ENCODE measurements at places on chromosomes 13 and 19. TPM values are rescaled to one million over a fixed set of nuclear protein-coding genes. Genes with fewer than 3 reads are reported as not detected.
A peak's percentile ranks its signal among the peaks of the same experiment; 100 is the strongest.

DNA sequence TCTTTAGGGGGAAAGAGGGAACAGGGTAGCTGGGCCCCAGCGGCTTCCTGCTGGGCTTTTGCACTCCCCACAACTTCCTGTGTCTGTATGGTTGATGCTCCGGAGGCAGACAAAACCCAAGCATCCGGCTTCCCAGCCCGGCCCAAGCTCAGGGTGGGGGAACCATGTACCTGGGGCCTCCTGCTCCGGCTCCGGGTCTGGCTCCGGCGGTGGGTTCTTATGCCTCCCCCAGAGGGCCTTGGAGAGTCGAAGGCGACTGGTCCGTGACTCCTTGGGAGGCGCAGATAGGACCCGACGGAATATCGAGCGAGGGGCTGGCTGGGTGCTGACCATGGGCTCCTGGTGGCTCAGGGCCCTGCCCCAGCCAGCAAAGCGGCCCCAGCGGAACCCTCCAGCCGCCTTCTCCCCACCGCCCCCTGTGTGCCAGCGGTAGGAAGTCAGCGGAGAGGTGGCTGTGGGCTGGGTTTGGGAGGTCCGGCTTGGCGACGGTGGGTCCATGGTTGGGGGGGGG lies 428 bp downstream of the RASAL3 start:
- no peak for DNase-seq

DNA sequence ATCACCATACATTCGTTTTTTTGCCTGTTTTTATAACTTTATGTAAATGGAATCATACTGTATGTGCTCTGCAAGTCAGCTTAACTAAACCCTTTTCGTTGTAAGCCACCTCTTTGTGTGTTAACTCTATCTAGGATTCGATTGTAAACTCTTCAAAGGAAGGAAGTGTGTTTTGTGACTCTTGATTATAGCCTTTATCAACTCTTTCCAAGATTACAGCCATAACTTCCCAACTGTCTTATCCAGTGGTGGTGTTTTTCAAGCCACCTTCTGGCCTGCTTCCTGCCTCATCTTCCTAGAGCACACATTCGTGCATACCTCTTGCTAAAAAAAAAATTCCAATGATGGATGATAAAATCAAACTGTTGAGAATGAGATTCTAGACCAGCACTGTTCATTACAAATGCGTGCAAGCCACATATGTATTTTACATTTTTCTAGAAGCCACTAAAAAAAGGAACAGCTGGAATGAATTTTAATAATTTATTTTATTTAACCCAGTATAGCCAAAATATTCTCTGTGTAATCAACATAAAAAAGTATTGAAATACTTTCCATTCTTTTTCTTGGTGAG lies 12.0 kb upstream of the FBXL3 start:
- DNase-seq: no peak

DNA sequence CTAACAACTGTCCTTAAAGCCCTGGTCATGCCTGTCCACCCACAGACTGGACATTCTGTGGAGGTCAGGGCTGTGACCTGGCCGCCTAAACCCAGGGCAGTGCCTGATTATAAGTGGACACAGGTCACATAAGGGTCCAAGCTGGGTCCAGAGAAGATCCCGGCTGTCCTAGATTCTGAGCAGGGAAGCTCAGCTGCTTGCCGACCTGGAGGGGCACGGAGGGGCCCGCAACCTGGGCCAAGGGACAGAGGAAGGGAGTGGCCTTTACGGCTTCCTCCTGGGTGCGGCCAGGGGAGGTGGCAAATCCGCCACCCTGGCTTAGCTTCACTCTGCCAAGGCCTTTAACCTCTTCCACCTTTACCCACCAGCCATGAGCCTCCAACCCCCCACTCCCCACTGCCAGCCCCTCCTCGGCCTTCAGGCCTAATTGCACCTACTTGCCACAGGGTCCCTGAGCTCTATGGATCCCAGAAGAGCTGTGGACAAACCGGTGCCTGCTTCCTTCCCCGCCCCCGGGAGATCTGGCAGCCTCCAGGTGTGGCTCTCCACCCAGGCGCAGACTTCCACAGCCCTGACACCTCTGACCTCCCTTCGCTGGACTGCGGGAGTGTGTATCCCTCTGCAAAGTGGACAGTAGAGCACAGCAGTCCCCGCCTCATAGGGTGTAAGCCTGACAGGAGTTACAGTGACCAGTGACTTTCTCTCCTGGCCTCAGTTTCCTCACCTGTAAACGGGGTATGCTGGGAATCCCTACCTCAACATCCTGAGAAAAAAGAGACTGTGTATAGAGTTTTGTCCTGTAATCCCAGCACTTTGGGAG lies 1.7 kb downstream of the CD320 start:
- DNase-seq: no peak

PTOV1 gene
- polyA plus RNA-seq: 351 TPM

PPM1N gene
- 0.13 TPM for polyA plus RNA-seq

GRCh38 chr19:8001995-8002849 lies 3.2 kb downstream of the ELAVL1 start:
- peak; percentile 65 for DNase-seq

DNA sequence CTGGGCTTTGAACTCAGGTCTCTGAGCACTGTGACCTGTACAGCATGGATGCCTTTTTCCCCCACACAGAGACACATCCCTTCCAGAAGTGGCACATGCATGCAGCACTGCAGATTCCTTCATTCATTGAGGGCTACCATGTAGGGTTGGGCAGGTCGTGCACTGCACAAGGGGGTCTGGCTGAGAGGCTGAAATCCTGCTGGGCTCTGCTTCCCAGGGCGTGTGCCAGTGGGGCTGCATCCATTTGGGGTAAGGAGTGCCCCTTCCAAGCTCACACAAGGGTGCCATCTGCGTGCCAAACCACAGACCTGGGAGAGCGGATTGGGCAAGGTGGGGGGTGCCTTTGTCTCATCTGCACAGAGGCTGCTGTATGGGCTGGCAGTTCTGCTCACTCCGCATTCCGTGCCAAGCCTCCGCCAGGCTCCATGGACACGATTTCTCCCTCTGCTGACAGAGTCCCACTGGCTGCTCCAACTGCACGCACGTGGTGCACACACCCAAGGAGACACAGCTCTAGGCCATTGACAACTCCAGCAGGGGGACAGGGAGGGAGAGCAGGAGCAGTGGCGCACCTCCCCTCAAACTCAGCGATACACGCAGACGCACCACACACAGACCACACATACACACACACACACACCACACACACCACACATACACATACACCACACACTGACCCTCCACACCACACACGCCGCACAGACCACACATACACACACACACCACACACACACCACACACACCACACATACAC lies 4.5 kb upstream of the SHISA7 start:
- DNase-seq: no peak

DNA sequence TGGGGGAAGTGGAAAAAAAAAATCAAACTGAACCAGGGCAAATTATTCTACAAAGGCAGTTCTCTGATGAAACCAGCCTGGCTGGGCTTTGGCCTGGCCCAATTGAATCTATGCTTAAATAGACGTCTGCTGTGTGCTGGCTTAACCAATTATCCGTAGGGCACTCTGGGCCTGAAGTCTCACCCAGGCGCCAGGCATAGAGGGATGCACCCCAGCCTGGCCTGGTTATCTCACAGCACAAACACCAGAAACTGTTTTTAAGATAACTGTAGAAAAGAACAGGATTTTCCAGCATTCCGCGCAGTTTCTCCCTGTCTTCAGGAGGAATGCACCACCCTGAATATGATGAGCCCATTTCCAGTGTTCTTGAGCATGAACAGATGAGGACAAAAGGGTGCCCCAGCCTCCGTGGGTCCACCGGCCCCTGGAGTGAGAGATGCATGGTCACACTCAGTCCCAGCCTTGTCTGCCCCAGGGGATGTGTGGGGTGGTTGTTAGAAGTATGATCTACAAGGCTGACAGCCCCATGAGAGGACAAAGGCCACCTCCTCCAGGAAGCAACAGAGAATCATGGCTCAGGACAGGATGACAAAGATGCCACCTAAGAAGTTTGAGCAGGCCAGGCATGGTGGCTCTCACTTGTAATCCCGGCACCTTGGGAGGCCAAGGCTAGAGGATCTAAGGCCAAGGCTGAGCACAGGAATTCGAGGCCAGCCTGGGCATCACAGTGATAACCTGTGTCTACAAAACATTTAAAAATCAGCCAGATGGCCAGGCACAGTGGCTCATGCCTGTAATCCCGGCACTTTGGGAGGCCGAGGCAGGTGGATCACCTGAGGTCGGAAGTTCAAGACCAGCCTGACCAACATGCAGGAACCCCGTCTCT lies 50.2 kb downstream of the PEPD start:
- DNase-seq: no peak

SHISA7 gene
- 0.26 TPM for polyA plus RNA-seq

GRCh38 chr13:20231839-20232555 lies at the start of gene GJB6:
Gene GJB6 (minus strand): TSS chr13:20232319. CDS start chr13:20223480, 8,839 bp downstream.
- peak; percentile 35 for DNase-seq

- DNase-seq: no peak
These were observed 19.0 kb downstream of the OLFM2 start for GRCh38 chr19:9917321-9917720.

COX6B2 gene
- polyA plus RNA-seq: 1.3 TPM

FLT3 gene
- polyA plus RNA-seq: 0.22 TPM

DNA sequence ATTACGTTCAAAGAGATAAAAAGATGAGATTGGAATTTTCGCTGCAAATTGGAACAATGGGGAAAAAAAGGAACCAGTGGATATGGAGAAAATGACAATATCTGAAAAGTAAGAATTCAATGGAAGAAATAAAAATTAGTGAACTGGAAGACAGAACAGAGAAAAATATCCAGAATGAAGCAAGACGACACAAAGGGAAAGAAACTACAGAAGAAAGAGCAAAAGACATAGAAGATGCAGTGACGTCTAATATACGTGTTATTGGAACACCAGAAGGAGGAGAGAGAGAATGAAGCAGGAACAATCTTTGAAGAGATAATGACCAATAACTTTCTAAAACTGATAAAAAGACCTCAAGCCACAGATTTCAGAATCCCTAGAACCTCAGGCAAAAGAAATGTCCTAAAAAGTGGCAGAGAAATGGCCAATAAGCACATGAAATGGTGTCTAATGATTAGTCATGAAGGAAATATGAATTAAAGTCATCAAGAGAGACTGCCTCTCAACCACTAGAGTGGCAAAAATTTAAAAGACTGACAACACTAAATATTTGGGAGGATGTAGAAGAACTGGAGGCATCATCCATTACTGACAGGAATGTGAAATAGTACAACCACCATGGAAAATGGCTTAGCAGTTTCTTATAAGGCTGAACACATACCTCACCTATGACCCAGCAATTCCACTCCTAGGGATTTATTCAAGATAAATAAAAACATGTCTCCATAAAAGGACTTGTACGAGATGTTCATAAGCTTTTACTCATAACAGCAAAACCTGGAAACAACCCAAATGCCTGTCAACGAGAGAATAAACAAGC lies 56.5 kb downstream of the GADD45B start:
- DNase-seq: no peak

DNA sequence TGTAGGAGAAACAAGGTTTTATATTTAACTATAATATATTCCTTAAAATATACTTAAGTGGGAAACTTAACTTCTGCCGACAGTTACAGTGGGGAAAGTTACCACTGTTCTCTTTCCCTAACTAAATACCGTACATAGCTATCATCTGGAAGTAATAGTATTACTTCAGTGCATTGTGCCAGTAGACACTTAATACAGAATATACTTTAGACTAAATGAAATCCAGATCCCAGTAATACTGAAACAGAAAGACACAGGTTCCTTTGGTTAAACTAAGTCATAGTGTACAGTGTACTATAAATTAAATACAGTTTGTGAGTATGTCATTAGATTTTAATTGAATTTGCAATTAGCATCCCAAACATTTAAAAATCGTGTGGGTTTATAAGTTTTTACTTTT lies 107.5 kb downstream of the PCCA start:
- no peak for DNase-seq

DNA sequence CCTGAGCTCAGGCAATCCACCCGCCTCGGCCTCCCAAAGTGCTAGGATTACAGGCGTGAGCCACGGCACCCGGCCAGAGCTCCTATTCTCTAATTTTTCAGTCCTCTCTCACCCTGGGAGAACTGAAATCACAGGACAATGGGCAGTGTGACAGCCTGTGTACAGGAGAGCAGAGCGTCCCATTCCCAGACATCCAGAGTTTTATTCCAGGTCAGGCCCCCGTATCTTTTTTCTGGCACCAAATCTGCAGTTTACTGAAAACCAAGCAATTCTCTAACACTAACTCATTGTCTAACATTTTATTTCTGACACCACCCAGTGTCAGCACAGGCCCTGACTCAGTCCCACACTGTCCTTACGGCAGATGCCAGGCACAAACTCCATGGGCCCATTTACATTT lies 6.7 kb downstream of the ZNF708 start:
- DNase-seq: no peak

ZNF112 gene
- polyA plus RNA-seq: 13.1 TPM

GRCh38 chr19:54369082-54369687 lies 4.5 kb upstream of the LAIR1 start:
- DNase-seq: no peak

DNA sequence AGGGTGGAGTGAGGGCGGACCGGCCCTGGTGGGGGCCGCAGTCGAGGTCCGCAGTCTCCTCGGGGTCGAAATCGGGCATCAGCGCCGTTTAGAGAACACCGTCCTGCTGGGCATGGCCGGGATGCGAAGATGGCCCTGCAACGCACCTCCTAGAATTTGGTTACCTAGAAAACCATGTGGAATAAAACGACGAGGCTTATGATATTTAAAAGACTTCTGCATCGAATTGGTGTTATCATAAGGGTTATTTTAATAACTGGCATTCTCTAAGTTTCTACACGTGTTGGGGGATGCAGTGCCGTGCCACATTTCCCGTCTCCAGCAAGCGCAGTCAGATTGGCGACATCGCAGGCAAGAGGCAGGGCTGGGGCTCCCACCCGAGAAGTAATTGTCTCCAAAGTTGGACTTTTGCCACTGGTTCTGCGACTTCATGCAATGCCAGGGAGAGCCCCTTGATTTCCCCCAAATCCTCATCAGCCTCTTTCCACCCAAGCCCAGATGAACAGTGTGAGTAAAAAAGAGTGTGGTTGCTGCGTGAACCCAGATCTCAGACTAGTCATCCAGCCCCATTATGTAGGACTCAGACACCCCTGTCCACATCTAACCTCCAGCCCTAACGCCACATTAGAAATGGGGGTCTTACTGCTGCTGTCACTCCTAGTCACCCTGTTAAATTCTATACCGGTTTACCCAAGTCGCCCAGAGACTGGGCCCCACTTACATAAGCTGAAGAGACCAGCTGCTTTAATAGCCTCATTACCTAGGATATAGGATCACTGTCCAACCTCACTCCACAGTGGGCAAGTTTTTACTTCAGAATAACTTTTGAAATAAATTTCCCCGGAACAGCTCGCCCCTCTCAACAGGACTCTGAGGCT lies 571 bp upstream of the DHRS12 start:
- no peak for DNase-seq

DNA sequence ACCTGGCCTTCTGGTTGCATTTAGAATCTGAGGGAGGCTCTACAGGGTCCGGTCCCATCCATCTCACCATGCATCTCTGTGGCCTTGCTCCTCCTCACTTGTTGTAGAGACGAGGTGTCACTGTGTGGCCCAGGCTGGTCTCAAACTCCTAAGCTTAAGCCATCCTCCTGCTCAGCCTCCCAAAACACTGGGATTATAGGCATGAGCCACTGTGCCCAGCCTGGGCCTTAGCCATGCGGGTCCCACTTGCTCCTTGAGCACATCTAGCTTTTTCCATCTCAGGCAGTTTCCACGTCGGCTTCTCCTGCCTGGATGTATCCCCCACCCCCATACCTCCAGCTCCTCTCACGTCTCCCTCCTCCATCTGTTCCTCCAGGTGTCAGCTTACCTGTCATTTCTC lies 9.8 kb downstream of the ELSPBP1 start:
- DNase-seq: no peak

GRCh38 chr19:7429638-7430282 lies 59.1 kb downstream of the PEX11G start:
- no peak for DNase-seq

ZNF229 gene
- polyA plus RNA-seq: 16.5 TPM

Measured in renal pelvis (tissue), 12 donors.